ENCODE measurements at places on chromosomes 3 and 15.

- DNase-seq = peak; percentile 94
Observed at GRCh38 chr15:82081914-82082762, 36.3 kb upstream of the MEX3B start.

- no peak for DNase-seq
Observed at GRCh38 chr3:106589311-106589942, 720.6 kb upstream of the CBLB start.

DNA sequence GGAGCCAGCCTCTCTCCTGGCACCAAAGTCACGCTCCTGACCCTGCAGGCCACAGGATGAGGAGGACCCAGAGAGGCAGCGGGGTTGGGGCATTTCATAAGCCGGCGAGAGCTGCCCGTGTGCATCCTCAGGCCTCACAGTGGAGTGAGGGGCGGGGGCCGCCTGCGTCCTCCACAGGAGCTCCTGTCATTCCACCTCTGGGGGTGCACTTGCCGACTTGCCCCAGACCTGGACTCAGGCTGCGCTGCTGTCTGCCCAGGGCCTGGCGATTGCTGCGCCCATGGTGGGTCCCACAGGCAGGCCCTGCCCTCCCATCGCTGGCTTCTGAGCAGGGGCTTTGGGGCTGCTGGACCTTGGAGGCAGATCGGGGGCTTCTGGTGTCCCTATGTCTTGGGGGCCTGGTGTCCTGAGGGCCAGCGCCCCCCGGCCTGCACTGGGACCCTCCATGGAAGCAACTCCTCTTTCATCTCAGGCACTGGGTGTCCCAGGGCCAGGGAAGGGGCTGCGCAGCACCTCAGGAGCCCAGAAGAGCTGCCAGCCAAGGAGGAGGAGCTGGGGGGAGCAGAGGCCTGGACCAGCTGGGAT, 184.0 kb downstream of the GOLGA6L6 start:
- DNase-seq = no peak

DNA sequence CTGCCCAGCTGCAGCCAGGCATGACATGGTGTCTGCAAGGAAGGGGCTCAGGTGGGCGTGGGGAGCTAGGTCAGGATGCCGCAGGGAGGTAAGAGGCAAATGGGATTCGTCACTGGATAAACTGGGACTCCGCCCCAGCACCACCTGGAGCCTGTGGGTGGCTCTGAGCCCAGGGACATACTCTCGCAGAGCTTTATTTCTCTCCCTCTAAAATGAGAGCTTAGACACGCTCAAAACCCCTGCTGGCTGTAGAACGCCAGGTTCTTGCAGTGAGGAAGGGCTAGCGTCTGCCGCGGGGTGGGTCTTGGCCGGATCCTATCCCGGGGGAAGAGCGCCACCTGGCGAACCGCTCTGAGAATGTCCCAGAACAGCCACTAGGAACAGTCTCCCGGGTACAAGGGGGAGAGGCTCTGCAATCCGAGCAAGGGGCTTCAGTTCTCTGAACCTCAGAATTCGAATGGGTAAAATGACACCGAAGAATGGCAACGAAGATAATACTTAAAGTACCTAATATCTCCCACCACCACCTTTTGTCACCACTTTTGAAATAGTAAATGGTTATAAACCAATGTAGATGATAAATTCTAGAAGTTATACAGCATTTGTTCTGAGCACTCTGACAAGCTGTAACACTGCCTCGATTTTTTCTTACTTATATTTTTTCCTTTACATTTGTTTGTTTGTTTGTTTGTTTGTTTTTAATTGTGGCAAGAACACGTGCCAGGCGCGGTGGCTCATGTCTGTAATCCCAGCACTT, 53.2 kb upstream of the SRGAP3 start:
- peak; percentile 26 for DNase-seq

GRCh38 chr15:35092311-35092710, 7.2 kb upstream of the NANOGP8 start:
- DNase-seq = no peak

DNA sequence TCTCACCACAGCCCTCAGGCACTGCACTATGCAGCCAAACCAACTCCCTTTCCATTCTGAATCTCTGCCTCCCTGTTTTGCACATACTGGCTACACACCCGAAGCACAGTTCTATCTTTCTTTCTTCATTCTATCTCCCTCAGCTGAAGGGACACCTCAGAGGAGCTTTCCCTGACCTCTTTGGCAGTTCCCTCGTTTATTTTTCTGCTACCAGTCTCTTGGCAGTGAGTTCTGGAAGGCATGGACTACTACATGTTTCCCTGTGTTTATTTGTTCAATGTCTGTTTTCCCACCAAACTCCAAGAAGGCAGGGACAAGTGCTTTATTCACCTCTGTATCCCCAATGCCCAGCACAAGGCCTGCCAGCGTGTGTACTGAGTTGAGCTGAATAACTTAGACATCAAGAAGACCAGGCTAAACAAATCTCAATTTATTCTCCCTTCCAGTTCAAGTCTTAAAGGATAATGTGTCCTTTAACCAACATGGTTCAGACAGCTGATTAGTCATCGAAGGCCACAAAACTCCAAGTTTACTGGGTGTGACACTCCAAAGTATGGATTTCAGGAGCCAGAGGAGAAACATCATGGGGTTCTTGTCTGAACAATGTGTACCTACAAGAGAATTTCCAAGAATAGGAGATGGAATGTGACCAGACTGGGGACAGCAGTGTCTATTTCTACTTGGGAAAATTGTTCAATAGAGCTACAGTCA, 260.1 kb upstream of the CTNNB1 start:
- no peak for DNase-seq

DNA sequence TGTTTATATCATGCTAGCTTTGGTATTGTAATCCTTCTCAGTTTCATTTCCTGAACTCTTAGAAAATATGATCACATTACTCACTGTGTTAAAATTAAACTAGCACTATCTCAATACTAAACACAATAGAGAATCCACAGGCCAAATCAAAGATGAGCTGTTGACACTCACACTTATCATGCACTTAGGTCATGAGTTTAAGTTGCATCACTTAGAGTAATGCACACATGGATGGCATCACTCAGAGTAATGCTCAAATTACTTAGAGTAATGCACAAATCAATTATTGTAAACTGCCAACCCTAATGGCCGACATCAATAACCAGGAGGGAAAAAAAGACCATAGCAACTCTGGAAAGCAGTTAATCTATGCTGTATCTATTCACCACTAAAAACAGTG, 40.0 kb upstream of the MCF2L2 start:
- no peak for DNase-seq

- DNase-seq = no peak
Observed at GRCh38 chr15:80822256-80822655, 43.1 kb downstream of the CEMIP start.

DNA sequence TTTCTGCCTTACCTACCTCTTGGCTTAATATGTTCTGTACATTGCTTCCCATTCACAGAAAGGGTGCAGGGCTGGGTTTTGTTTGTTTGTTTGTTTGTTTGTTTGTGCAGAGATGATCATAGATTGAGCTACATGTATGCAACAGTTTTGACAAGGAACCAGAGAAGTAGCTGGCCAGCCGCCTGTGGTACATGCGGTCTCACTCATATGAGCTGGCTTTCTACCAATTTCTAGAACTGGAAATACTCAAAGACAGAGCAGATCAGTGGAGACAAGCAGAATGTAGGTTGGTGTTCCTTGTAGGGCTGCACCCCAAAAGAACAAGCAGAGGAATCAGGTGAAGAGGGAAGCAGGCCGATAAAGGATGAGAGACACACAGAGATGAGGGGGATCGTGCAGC, 502.7 kb downstream of the SOX2 start:
- no peak for DNase-seq

DNA sequence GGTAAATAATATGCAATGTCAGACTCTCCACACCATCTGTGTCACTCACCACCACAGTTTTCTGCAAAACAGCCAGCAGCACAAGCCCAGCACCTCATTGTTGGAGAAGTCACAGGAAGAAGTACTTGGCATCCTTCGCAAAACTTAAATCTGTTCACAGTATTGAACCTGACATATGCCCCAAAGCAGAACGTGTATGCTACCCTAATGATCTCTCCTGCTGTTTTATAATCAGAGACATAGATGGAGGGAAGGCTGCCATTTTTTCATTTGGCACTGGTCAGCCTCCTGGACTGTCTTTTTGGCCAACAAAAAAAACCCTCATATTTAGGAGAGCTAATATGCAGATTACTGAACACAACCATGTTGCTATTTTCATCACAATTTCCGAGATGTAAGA, 1272.9 kb downstream of the ROBO1 start:
- DNase-seq = no peak

GRCh38 chr3:141448606-141449220, 38.1 kb upstream of the RASA2 start:
- DNase-seq = no peak

- DNase-seq = no peak
Observed at GRCh38 chr15:70262591-70263274, 165.0 kb upstream of the TLE3 start.

- peak; percentile 83 for DNase-seq
Observed at GRCh38 chr3:149366941-149367840, 10.3 kb downstream of the TM4SF1 start.

GRCh38 chr15:31340047-31340446, 13.4 kb downstream of the KLF13 start:
- DNase-seq = no peak

- DNase-seq = no peak
Observed at GRCh38 chr15:48717458-48717857, 71.9 kb upstream of the FBN1 start.

GRCh38 chr3:46680298-46680826, 13.1 kb downstream of the ALS2CL start:
- DNase-seq = no peak

GRCh38 chr15:52737720-52738119, 52.4 kb downstream of the ONECUT1 start:
- DNase-seq = no peak

GRCh38 chr15:34047893-34048775, 9.1 kb upstream of the AVEN start:
- peak; percentile 69 for DNase-seq

DNA sequence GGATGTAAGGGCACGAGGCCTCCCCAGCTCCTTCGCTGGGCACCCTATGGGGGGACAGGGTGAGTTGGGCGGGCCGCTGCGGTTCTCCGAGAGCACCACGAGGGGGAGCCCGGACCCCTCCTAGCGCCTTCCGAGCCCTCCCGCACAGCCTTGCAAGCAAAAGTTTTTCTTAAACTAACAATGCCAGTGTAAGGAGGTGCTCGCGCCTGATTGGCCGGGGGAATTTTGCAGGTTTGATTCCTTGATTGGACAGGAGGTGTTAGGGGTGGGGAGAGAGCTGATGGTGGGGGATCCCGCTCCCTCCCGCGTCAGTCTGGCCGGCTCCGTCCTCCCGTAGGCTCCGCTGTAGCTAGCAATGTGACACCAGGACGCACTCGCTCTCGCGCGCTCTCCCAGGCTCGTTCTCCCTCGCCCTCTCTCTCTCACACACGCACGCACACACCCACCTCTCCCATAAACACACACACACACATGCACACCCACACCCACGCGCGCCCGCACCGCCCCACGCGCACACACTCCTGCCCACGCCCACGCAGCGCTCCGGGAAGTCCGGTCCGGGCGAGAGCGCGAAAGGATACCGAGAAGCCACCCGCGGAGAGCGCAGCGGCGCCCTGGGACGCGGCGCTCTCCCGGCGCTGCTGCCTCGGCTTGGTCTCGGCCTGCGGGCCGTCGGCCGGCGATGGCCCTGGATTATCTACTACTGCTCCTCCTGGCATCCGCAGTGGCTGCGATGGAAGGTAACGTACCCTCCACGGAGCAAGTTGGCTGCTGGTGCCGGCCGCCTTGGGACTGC, at the start of gene EPHB1:
EPHB1 (plus strand) TSS at position 311 of the 796 bp plus-strand sequence.
- DNase-seq = peak; percentile 81

DNA sequence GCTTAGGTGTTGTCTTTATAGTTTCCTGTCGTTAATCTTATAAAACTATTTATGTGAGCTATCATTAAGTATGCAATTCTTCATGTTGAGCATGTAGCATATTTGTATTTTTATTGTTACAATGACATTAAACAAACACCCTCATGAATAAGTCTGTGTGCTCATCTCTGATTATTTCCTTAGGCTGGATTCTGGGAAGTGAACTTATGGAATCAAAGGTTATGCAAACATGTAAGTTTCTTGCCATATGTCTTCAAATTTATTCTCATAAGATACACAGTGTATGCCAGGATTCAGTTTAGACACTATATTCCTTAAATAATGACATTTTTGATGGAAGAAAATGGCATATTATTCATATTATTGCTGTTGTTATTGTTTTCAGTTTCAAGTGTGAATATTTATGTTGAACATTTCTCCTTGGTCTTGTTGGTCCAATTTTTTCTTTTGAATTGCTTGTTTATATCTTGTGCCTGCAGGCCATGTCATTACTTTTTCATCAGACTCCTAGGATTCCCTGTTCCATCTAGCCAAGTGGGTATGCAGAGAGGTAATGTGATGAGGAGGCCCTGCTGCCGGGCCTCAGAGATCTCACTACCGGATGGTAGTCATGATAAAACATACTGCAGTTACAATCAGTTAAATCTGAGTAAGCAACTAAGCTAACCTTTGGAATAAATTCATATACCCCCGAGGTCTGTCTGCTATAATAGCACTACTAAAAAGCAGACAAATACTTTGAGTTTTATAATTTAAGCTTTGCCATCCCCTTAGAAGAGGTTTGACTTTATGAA, 684.3 kb upstream of the SGO1 start:
- DNase-seq = no peak

GRCh38 chr3:136297826-136298225, 47.7 kb downstream of the PCCB start:
- no peak for DNase-seq

GRCh38 chr3:27591312-27592210, 107.4 kb upstream of the SLC4A7 start:
- no peak for DNase-seq

DNA sequence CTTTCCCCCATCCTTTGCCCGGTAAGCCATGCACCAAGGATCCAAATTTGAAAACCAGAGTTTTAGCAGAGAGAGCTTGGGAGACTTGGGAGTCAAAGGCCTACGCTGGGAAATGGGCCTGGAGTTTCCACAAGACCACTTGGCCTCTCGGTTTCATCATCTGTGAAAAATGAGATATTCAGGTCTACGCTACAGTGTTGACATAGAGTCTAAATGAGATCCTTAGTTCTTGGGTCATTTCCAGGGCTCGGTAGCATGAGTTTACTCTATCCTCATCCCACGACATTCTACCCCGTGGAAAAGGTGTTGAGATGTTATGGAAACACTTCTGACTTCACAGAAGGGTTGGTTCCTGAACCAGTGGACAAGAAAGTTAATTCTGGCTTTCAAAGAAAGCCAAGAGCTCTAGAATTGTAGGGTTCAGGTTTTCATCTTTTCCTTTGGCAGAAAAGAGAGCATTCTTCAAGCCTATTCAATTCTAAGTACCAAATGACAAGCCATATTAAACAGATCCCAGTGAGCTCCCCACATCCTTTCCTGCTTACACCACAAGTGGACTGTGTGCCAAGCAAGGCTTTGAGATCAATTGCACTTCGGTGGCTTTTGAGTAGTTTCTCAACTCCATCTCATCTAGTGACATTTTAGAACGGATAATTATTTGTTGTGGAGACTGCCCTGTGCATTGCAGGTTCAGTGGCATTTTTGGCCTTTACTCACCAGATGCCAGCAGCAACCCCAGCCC, 219.7 kb downstream of the SLCO3A1 start:
- no peak for DNase-seq

GRCh38 chr15:97728791-97729190, 231.7 kb upstream of the ARRDC4 start:
- DNase-seq = no peak

- DNase-seq = no peak
Observed at GRCh38 chr3:20023623-20024405, 11.8 kb upstream of the PP2D1 start.
